Fibroblast of villous mesenchyme (primary cell): ENCODE measurements at places on chromosomes 7 and 10.

DNA sequence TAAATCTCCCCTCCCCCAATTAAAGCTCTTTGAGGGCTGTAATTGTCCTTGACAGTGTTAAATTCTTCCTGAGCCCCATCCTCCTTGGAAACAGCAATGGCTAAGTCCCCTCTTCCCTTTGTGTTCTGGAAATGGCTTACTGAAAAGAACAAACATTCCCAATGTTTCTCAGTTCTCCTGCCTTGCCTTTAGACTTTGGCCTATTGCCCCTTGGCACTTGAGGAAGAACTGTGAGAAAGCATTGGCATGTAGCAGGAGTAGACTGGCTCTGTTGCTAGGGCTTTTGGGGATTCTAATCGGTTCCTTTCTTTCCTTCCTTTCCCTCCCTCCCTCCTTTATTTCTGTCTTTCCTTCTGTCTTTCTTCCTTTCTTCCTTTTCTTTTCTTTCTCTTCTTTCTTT lies 463.3 kb upstream of the PODXL start:
- DNase-seq = no peak

DNA sequence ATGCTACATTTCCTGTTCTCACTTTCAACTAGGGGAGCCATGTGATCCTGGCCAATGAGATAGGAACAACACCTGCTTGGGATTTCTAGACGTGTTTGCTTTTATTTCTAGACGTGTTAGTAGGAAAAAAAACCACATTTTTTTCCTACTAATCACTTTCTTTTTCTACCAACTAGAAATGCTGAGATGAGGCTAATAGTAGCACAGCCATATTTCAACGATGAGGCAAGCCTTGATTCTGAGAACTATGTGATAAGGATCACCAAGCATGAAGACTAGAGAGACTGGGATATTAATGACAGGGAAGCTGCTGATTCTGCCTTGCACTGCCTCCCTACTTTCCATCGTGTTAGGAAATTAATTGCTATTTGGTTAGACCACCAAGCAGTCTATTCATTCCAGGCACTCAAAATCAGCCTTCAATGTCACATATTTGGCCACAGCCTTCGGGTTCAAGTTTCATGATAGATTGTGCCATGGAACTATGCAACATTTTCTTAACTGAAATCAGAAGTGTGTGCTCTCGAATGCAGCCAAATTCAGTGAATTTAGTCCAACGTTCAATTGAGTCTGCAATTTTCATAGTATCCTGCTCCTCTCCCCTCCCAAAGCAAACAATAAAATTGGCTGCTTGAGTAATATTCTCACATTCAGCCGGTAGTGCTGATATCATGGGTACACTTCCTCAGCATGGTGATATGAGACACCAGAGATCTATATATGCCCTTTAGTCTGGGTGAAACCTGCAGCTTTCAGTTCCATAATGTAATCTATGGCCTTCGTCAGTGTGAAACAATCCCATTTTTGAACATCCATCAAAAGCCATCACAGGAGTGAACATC lies 98.1 kb downstream of the GPR37 start:
- DNase-seq = peak; percentile 16

DNA sequence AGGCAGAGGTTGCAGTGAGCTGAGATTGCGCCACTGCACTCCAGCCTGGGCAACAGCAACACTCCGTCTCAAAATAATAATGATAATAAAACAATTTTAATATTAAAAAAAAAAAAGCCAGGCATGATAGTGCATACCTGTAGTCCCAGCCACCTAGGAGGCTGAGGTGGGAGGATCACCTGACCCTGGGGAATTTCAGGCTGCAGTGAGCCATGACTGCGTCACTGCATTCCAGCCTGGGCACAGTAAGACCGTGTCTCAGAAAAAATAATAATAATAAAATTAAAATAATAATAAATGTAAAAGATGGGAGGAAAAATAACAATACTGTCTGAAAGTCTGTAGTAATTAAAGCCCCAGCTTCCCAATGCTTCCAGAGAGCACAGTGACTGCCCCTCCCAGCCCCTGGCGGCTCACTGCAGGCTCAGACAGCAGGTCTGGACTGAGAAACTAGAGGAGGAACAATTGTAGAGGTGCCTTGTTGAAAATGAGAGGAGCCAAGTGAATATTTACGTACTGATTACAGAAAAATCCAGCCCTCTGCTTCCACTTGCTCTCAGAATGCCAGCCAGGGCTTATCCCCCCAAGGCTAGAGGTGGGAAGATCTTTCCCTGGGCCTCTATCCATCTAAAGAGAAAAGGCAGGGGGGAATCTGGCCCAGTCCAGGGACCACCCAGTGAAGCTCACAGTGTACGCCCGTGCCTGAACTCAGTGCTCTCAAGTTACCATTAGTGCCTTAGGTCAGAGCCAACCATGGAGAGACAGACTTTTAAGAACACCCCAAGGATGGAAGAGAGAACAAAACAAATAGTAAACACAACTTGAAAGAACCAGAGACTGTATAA lies 112.8 kb downstream of the PARD3 start:
- DNase-seq = no peak

DNA sequence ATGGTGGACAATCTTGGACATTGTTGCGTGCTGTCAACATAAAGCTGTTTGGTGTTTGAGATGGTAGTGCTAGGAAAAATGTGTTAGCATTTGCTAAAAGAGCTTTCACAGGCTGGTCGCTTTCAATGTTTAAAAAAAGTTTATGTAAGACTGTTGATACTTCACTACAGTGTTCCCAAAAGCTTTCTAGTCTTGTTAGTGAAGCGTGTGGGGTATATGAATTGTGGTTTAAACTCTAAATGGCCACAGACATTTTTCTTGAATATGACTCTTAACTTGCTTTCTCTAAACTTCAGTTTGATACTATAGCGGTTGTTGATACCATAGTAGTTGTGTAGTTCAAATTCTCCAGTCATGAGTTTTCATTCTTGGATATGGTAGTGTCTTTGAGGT lies 44.9 kb downstream of the MCU start:
- DNase-seq = no peak

GRCh38 chr10:36489611-36490228 lies 635.7 kb upstream of the ANKRD30A start:
- DNase-seq = peak; percentile 52

GRCh38 chr7:13879994-13880686 lies 109.3 kb downstream of the ETV1 start:
- no peak for DNase-seq

DNA sequence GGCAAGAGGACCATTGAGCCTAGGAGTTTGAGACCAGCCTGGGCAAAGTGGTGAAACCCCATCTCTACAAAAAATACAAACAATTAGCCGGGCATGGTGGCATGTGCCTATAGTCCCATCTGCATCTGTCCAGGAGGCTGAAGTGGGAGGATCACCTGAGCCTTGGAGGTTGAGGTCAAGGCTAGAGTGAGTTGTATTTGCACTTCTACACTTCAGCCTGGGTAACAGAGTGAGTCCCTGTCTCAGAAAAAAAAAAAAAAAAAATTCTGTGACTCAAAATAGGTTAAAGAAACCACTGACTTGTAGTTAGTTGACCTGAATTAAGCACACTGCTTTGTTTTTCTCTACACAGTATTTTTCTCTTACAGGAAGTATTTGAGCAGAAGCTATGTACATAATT lies 74.4 kb downstream of the METTL2B start:
- DNase-seq = no peak

GRCh38 chr10:66983475-66983818 lies 57.6 kb downstream of the LRRTM3 start:
- no peak for DNase-seq

DNA sequence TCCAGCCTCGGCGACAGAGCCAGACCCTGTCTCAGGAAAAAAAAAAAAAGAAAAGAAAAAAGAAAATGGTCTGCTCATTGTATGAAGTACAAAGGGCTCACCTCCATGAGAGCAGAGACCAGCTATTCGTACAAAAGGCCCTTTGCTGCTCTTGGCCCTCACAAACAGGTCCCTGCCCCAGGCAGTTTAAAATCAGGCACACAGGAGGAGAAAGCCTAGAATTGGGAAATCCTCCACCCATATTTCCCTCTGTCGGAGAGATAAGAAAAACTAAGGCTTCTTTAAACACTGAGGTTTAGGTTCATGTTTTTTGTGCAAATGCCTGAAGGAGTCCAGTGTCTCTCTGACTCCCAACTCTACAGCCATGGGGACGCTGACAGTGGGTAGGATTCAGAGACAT lies 15.1 kb downstream of the GNA12 start:
- DNase-seq = peak; percentile 75

GRCh38 chr10:10551596-10552301 lies 465.9 kb upstream of the CELF2 start:
- DNase-seq = no peak

- no peak for DNase-seq
Measured at GRCh38 chr10:63522995-63523394, 1.8 kb downstream of the REEP3 start.

- DNase-seq = no peak
Measured at GRCh38 chr7:1269336-1269890, 36.7 kb downstream of the UNCX start.

DNA sequence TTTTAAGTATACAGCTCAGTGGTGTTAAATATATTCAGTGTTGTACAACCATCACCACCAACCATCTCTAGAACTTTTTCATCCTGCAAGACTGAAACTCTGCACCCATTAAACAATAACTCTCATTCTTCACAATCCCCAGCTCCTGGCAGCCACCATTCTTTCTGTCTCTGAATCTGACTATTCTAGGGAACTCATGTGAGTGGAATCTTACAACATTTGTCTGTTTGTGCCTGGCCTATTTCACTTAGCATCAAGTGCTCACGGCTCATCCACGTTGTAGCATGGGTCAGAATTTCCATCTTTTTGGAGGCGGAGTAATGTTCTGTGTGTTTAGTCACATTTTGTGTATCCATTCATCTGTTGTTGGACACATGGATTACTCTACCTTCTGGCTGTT lies 40.8 kb upstream of the PFKFB3 start:
- DNase-seq = no peak

DNA sequence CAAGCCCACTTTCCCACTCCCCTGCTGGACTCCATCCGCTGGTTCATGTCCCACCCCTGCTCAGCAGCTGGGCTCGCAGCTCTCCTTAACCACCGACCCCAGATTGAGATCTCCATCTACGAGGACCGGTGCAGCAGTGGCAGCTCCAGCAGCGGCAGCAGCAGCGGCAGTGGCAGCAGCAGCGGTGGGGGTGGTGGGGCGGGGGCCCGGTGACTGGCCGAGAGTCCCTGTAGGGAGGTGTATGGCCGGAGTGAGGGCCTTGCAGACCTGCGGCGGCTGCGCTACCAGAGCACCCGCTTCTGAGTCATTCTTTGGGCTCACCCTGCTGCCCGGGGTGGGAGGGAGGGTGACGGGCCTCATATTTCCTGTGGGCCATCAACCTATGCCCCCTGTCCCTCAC lies 15.8 kb downstream of the GOLGA7B start:
- DNase-seq = no peak

DNA sequence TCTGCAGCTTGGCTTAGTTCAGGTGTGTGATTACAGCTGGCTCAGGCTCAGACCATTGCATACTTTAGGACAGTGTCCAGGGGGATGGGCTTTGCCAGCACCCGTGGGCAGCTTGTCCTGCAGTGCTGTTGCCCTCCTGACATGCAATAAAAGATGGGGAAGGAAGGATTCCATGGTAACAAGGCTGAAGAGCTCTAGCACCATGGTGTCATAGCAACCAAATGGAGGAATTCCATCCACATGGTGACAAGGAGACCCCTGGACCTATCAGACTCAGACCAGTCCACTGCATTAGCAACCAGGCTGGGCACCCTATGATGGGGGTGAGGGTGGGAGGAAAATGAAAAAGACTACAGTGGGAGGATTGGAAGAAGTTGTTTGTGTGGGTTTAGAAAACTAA lies 49.9 kb downstream of the SORCS3 start:
- no peak for DNase-seq

DNA sequence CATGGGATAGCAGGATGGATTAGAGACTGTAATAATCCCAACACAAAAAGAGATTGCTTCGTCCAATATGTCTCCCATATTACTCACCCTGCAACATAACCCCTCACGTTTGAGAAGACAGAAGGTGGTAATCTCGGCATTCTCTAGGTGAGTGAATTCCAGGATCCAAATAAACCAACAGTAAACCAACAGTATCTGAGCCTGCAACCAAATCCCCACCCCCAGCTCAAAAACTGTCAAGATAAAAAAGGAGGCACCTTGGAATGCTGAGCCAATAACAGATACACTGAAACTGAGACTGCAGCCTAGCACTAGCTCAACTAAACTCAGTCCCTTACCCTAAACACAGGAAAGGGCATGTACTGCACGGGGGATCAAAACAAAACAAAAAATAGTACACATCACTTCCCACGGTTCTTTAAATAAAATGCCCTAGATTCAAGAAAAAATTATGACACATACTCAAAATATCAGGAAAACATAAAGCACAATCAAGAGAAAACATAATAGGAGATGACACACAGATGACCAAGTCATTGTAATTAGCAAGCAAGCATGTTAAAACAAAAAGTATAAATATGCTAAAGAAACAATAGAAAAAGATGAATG lies 28.0 kb downstream of the IPMK start:
- DNase-seq = peak; percentile 18

- no peak for DNase-seq
Measured at GRCh38 chr10:53598914-53599313, 826.3 kb upstream of the MBL2 start.

GRCh38 chr7:13231216-13231615 lies 543.8 kb downstream of the ARL4A start:
- no peak for DNase-seq

- no peak for DNase-seq
Measured at GRCh38 chr7:135974667-135975066, 2.5 kb downstream of the MTPN start.

GRCh38 chr7:89554209-89554608 lies 600.1 kb upstream of the STEAP1 start:
- DNase-seq = no peak

DNA sequence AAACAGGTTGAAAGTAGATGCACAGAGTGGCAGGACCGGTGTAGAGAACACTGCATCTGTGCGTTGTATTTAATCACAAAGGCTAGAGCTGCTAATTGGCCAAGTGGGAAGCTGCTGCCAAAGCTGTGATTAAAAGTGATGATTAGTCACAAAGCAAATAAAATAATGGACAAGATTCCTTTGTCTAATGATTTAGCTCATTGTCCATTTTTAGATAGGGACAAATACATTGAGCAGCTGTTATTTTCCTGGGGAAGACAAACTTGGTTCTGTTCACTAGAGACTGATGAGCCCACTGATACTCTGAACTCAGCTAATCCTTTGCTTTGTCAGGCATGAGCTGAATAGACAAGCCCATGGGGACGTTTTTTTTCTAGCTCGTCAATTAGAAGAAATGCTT lies 19.7 kb downstream of the UBE3C start:
- no peak for DNase-seq

GRCh38 chr10:50805981-50806622 lies 66.4 kb downstream of the ASAH2B start:
- DNase-seq = no peak

DNA sequence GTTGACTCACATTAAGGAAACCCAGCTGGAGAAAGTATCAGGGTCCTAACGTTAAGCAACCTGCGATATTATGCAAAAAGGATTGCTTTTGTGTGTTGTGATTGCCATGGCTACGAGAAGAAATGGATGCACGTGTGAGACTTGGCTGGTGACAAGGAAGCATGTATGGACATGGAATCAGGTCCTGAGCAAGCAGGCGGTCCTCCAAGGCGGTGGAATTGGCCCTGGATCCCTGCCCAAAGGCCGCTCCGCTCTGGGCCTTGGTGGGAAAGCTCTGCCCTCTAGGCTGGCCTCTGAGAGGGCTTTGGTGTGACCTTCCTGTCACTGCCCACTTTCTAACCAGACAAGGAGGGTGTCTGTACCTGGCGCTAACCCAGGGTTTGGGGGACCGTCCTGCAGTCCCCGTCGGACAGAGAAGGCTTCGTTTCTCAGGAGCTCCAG lies 192.1 kb downstream of the EBF3 start:
- no peak for DNase-seq
